ENCODE measurements at places on chromosomes 11 and 22.

GRCh38 chr11:128772814-128773213, 78.9 kb downstream of the FLI1 start:
- peak; percentile 38 for DNase-seq

DNA sequence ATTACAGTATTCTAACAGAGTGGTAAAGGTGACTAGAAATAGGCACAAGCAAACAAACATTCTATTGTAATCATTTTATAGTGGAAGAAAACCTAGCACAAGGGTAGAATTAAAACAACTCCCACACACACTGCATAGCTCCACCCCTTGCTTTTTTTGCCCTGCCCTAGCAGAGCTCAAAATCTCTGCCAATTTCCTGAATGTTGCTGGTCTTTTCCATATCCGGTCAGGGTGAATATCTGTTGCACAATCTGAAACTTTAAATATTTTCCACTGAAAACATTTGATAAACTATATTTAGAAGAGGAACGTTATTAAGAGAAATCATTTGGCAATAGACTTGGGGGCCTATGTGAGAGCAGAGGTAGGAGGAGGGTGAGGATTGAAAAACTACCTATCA, 2.7 kb downstream of the SPA17 start:
- DNase-seq, result no peak

GRCh38 chr11:11416502-11416901, 63.5 kb upstream of the CSNK2A3 start:
- DNase-seq, result no peak

GRCh38 chr11:131591051-131591461, 220.6 kb downstream of the NTM start:
- DNase-seq, result no peak

DNA sequence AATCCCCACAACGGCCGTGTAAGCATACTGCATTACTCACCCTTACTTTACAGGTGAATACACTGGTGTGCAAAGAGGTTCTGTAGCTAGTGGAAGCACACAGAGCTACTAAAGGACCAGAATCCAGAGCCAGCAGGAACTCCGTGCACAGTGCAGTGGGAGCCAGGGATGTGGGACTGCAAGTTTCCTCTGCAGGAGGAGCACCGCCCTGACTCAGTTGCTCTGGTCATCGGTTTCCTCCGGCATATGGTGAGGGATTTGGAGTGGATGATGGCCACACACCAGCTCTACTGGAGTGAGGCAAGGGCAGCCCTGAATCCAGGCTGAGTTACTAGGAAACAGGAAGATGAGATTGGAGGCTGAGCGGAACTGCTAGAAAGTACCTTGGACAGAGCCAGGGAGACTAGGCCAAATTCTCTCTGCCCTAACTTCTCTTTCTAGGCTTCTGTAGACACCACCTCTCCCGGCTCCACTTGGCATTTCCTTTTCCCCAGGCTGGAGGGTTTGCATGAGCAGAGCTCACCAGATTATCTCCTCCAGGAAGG, 18.2 kb upstream of the C22orf42 start:
- DNase-seq, result no peak

- no peak for DNase-seq
Measured at GRCh38 chr11:123129920-123130319, 65.1 kb downstream of the CLMP start.

DNA sequence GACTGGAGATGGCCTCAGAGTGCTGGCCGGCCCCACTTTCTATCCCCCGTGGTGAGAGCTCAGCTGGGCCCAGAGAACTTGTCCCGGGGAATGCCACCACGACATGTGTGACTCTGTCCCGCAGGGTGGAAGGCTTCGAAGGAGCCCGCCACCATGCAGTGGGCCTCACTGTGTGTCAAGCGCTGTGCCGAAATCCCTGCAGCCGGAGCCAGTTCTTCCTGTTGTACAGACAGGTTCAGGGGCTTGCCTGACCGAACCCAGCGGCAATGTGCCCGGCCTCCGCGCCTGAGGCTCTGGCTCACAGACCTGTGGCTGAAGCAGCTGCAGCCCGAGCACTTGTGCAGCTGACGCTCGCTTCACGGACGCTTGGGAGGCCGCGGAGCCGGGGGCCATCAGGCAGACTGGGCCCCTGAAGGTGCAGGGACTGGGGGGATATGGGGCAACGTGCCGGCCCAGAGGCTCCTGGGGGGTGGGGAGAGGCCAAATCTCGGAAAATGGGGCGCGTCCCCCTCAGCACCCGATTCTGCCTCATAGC, 650 bp downstream of the PPM1F start:
- no peak for DNase-seq

GRCh38 chr11:306645-307371, 808 bp upstream of the IFITM2 start:
- DNase-seq, result no peak

- DNase-seq, result no peak
Measured at GRCh38 chr11:27254744-27255446, 108.1 kb downstream of the CCDC34 start.

GRCh38 chr11:98835335-98835734, 185.4 kb upstream of the CNTN5 start:
- DNase-seq, result no peak

GRCh38 chr11:59842316-59842715, 3.0 kb downstream of the CBLIF start:
- no peak for DNase-seq

DNA sequence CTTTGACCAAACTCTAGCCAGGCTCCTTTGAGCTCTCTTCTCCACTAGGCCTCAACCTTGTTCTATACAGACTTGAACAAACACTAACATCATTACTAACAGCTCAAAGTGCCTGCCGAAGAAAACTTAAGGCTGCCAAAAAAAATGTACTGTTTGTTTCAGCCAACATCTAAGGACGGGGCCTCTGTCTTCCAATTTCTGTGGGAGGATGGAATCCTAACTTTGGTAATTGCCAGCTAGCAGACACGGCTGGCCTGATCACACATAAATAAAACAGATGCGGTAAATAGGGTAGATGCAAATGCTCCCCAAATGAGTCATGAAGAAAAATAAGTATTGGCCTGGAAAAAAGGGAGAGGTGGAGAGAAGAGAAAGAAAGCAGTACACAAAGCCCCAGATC, 394.3 kb downstream of the TMEM135 start:
- no peak for DNase-seq

GRCh38 chr22:28424427-28425080, 255.1 kb downstream of the TTC28 start:
- no peak for DNase-seq

GRCh38 chr11:71491531-71491930, 35.5 kb upstream of the KRTAP5-7 start:
- DNase-seq, result no peak
